Stimulated activated CD4-positive, alpha-beta T cell treated with anti-CD3 and anti-CD28 coated beads, Interleukin-12 subunit alpha, Interleukin-12 subunit beta, amount 100 ng/mL, for 4 hours (primary cell): ENCODE measurements at places on chromosomes 1 and 21.

- no peak for DNase-seq
These were observed 110.8 kb downstream of the WDR4 start for GRCh38 chr21:42768324-42769121.

DNA sequence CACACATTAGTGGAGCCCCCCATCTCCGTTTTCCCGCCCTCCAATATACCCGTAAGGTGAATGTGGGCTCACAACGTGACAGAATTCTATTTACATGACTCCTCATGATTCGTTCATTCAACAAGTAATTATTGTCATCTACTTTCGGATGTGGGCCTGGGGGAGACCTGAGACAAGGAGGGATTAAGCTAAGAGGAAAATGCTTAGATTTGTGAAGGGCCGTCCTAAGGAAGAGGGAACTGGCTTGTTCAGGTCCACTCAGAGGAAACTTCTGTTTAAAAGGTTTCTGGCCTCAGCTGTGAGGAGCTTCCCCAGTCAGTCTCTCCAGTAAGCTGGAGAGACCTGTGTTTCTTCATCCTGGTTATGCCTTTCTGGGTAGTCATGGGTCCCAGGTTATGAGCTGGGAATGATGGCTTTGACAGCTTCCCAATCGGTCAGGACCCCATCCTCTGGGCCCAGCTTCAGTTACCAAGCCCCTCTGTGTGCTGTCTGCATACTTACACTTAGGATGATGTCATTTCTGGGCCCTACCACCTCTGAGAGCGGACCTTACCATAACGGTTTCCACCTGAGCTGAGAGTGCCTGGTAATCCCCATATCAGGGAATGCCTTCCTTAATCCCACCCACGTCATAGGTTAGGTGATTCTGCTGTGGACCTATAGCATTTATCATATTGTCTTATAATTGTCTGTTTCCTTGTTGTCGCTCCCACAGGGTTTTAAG, 687 bp upstream of the ERI3 start:
- no peak for DNase-seq

DNA sequence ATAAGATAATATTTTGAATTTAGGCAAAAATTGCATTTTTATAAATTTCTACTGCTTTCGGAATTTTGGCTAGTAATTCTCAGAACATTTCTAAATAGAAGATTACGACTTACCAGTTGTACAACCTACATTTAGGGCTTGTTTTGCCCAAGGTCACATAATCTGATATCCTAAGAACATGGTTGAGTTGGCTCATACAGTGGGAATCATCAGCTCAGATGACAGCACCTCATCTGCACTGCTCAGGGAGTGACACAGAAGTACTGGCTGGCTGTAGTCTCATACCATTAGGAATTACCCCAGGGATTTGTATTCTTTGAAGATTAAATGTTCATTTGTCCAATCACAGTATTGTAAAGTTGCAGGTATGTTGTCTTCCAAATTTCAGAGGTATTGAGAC, 217.6 kb downstream of the ADGRL2 start:
- DNase-seq = no peak

- DNase-seq = peak; percentile 23
These were observed at the start of gene TTLL10 for GRCh38 chr1:1173793-1174415. Gene TTLL10, plus strand, starts transcription at chr1:1173880. Its CDS starts 5,336 bp downstream, at chr1:1179216.

- DNase-seq = no peak
These were observed 10.1 kb upstream of the MEF2D start for GRCh38 chr1:156510709-156511108.

DNA sequence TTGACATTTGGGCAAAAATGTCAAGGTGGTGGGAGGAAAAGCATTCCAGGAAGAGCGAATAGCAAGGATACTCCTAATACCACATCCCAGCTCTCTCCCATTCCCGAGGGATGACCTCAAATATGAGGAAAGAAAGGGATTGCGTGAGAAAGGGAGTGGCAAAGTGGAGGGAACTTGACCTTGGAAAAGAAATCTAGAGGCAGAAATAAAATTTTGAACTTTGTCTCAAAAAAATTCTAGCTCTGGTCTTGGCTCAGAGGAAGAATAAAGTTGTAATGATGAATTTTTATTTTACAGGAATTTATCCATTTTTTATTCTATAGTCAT, 127.8 kb downstream of the TBX19 start:
- DNase-seq = no peak

DNA sequence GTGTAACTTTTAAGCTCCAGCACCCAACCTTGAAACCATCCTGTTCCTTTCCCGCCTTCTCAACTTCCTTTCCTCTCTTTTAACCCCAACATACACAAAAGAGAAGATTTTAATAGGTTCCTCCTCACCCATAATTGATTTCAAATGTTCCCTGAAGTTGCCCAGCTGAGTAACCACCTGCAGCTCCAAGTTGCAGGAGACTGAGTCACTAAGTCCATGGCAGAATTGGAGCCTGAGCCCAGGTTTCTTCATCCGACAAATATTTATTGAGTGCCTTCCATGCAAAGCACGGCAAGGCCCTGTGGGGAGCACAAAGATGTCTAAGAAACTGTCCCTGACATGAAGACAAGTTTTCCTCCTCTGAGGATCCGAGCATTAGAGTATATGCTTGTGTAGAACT, 97.7 kb downstream of the PAPPA2 start:
- no peak for DNase-seq

DNA sequence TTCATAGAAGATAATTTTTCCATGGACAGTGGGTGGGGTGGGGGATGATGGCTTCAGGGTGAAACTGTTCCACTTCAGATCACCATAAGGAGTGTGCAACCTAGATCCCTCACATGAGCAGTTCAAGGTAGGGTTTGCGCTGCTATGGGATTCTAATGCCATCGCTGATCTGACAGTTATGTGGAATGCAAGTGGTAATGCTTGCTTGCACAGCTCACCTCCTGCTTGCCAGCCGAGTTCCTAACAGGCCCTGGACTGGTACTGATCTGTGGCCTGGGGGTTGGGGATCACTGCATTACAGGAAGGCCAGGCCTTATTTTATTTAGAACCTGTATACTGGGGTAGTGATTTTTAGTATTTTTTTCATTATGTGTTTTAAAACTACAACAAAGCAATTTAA, 22.0 kb downstream of the MAN1A2 start:
- no peak for DNase-seq

- no peak for DNase-seq
These were observed 163.9 kb downstream of the SLC45A1 start for GRCh38 chr1:8481650-8482380.

DNA sequence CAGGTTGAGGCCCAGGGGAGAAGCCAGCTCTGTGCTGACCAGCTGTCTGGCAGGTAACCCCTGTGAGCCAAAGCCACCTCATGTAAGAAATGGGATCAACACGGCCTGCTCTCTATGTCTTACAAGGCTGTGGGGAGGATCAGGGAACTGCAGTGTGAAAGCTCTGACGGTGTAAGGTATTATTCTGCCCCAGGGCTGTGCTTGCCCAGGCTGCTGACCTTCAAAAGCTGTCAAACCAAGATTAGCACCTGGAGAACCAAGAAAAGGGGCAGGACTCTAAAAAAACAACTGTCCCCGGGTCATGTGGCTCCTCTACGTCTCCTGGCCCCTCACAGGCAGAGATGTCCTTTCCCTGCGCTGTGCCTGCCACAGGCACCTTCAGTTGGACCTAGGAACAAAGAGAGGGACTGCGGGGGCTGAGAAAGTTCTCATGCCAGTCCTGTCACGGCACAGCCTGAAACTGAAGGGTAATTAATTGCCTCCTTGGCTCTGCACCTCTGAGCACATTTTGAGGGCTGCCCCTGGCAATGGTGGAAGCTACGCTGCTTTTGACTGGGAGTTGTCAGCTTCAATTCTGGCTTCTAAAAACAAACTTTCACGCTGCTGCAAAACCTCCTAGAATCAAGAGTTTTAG, 77.6 kb downstream of the PGBD5 start:
- no peak for DNase-seq
